ENCODE measurements at places on chromosomes 4 and X.

DNA sequence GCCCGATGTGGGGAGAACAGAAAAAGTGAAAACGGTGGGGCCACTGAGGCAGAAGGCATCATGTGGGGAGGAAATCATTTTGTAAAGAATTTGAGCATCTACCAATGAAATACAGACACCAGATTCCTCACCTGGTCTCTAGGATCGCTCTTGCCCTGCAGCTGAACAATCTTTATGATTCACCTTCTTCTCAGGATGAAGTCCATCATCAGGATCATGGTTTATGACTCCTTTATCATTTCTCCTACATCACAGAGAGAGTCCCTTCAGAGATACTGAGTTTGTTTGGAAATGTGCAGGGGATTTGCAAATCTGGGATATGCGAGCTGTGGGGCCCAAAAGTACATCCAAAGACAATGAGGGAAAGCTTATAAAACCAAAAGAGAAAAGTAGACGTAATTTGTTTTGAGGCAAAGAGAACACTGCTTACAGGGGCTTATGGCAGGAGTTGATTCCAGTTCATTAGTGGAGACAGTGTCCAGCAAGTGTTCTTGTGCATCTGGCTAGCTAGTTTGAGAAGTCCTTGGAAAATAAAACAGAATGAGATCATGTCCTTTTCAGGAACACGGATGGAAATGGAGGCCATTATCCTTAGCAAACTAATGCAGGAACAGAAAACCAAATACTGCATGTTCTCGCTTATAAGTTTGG, 15.3 kb upstream of the ANXA5 start:
- DNase-seq: no peak

- no peak for DNase-seq
Observed at GRCh38 chr4:153227469-153228075, 23.3 kb downstream of the TRIM2 start.

- DNase-seq: no peak
Observed at GRCh38 chrX:107465932-107466620, 16.6 kb downstream of the FRMPD3 start.

DNA sequence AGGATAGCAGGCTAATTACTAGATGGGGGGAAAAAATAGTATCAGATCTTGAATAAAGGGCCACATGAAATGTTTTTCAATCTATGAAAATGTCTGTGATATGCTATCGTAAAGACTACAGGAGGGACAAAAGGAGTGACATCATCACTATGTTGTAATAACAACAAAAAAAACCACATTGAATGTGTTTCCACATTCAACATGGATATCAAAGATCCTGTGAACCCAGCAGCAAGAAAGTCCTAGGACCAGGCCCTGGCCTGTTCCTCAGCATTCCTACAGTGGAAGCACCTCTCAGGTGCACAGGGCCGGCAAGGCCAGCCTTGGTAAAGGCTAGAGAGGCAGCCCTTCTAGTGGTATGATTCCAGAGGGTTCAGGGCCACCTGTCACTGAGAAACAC, 118.3 kb downstream of the RELL1 start:
- DNase-seq: no peak

DNA sequence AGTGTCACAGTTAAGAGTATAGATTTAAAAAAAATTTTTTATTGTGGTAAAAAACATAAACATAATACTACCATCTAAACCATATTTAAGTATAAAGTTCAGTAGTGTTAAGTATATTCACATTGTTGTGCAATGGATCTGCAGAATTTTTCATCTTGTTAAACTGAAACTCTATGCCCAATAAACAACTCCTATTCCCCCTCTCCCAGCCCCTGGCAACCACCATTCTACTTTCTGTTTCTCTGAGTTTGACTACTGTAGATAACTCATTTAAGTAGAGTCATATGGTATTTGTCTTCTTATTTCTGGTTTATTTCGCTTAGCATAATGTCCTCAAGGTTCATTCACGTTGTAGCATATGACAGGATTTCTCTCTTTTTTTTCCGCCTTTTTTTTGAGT, 112.4 kb downstream of the PTTG2 start:
- no peak for DNase-seq

DNA sequence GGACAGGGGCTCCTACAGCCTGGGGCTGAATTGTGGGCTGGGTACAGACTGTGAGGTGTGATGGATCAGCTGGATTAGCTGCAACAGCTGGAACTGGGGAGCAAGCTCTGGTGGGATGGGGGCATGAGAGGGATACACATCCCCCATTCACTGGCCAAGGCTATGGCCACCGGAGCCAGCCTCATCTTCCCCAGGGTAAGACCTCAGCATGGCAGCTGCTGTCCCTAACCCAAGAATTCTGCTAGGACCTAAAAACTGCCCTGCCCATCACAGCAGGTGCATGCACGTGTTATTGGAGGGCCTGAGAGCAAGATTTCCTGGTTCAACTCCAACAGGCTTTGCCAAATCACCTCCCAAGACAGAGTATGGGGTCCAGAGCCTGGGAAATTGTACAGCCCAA, 258.6 kb upstream of the AGTR2 start:
- no peak for DNase-seq

GRCh38 chr4:29972121-29972520, 748.0 kb upstream of the PCDH7 start:
- no peak for DNase-seq

- DNase-seq: no peak
Observed at GRCh38 chrX:1464971-1465285, 12.2 kb upstream of the ASMTL start.

DNA sequence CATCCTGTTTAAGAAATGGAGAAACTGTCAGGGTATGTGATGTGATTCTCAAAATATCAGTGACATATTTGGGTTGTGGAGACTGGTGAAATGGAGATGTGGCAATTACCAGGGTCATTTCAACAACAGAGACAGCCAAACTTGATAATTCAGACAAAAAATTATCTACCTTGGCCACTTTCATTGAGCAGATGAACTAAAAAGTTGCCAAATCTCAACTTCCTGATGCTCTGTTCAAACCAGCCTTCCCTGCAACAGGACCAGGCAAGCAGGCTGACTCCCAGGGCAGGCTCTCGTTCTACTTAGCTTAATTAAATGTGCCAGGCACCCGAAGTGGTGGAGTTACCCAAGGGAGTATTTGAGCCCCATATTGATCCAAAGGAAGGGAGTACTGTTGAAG, 199.6 kb downstream of the AFF2 start:
- no peak for DNase-seq

DNA sequence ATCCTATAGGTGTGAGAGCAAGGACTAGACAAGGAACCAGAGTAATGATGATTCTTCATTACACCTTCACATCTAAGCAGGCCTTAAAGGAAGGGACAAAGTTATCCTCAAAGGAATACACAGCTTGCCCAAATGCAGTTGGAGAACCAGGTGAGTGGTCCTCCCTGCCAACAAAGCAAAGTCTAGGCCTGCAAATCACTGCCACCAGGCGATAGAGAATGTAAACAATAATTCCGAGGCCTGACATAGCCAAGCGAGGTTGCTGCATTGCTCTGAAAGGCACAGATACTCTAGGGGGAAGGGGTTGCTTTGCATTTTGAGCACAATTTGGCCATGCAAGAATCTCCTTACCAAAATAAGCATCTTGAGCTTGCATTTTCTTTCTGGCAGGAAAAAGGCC, 178.2 kb upstream of the FAT1 start:
- DNase-seq: no peak

DNA sequence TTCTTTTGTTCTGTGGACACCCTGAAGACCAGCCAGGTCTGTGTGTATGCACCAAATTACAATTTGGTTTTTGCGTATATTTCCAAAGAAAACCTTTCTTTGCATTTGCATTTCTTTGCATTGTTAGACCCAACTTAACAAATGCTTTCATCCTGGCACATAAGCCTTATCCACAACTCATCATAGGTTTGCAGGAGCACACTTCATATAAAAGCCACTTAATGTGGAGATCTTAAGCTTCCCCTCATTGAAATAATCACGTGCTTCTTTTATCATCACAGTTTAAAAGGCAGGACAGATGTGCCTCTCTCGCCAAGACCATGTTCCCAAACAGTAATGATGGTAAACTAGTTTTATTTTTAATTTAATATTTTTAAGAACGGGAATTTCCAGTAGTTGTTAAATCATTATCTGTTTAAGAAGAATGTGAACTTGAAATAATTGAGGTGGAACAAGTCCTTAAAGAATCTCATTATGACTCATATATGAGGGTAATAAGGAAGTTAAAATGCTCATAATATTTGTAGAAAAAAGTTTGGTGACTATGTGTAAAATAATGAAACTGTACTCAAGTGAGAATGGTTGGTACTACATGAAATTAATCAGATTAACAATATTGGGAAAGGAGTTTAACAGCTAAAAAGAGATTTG, 65.5 kb downstream of the GLRA3 start:
- DNase-seq: no peak

- no peak for DNase-seq
Observed at GRCh38 chr4:109332926-109333464, 30.5 kb upstream of the COL25A1 start.

DNA sequence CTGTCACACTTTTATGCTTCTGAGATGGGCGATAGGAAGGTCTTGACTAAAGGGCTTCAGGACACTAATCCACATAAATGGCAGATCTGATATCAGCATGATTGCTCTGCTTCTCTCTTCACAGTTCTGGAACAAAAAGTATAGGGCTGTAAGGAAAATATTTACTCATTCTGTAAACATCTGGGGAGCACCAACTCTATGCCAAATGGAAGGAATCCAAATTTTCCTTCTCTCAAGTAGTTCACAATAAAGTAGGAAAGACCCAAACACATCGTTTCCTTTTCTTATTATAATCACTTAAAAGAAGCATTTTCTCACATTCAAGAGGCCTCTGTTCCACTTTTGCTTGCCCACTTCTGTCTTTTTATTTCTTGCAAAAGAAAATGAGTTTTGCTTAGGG, 45.9 kb upstream of the F9 start:
- DNase-seq: no peak

GRCh38 chr4:26779674-26780073, 81.0 kb upstream of the STIM2 start:
- no peak for DNase-seq
